Spleen (tissue), 13 donors: ENCODE measurements at places on chromosomes 6 and 20. TPM values are rescaled to one million over a fixed set of nuclear protein-coding genes. Genes with fewer than 3 reads are reported as not detected.

- H3K4me1 ChIP-seq: no peaks in the 10 kb centered on the region
- no peak overlapping the region for H3K27ac ChIP-seq
- no peak for DNase-seq
- no peaks in the 10 kb centered on the region for H3K27me3 ChIP-seq
Observed at GRCh38 chr20:51131811-51132210, 108.9 kb upstream of the KCNG1 start.

DNA sequence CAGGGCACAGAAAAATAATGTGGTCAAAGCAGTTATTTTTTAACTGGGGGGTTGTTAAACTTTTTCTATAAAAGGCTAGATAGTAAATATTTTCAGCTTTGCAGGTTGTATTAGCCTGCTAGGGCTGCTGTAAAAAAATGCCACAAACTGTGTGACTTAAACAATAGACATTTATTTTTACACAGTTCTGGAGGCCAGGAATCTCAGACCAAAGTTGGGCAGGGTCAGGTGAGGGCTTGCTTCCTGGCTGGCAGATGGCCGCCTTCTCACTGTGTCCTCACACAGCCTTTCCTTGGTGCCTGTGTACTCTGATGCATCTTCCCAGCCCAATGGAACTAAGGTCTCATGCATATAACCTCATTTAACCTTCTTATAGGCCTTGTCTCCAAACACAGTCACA is 294.7 kb downstream of the PTPRT start:
- no peaks in the 10 kb centered on the region for H3K4me1 ChIP-seq
- no peaks in the 10 kb centered on the region for H3K27me3 ChIP-seq
- no peak overlapping the region for H3K27ac ChIP-seq
- H3K36me3 ChIP-seq: no peaks in the 10 kb centered on the region

The STK35 gene
- 15.9 TPM for total RNA-seq

The CD109 gene
- total RNA-seq: 4.9 TPM

The MCHR2 gene
- not detected for total RNA-seq
